ENCODE measurements at places on chromosomes 16 and 17. TPM values are rescaled to one million over a fixed set of nuclear protein-coding genes. Genes with fewer than 3 reads are reported as not detected.

The KRTAP9-8 gene
- total RNA-seq, result not detected

The NPW gene
- 4.6 TPM for total RNA-seq

- DNase-seq, result no peak
These were observed 29.1 kb downstream of the RPTOR start for GRCh38 chr17:80573701-80574100.

GRCh38 chr17:29005936-29006511, at the start of gene SEZ6:
TSS of gene SEZ6 (minus strand) at chr17:29006033. CDS start at chr17:29005869, 164 bp downstream.
- DNase-seq, result no peak

- peak; percentile 75 for DNase-seq
These were observed 206.2 kb downstream of the PRKCB start for GRCh38 chr16:24041834-24042631.

GRCh38 chr17:33725675-33726271, 432.7 kb upstream of the ASIC2 start:
- DNase-seq, result no peak

Measured in activated naive CD4-positive, alpha-beta T cell treated with anti-CD3 and anti-CD28 coated beads, Interleukin-2, amount 50 U/mL, for 72 hours (primary cell).